ENCODE measurements at places on chromosomes 4 and X.

GRCh38 chrX:143635915-143636314 is at the start of gene SLITRK4:
TSS of gene SLITRK4 (minus strand) at chrX:143636101. CDS start at chrX:143631108, 4,993 bp downstream.
- DNase-seq = no peak

DNA sequence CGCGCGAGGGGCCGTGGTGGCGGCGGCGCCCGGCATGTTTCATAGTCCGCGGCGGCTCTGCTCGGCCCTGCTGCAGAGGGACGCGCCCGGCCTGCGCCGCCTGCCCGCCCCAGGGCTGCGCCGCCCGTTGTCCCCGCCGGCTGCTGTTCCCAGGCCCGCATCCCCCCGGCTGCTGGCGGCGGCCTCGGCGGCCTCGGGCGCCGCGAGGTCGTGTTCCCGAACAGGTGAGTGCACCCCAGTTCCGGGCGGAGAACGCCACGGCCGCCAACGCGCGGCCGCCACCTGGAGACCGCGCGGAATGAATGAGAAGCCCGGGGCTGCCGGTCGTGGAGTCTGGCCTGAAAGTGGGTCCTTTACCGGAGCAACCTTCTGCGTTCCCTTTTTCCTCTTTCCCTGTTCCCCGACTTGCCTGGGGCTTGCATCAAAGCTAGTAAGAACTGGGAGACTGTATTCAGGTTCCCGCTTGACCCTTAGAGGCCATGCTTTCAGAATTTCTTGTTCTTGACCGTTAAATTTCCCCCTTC is 429 bp downstream of the NOCT start:
- DNase-seq = no peak

DNA sequence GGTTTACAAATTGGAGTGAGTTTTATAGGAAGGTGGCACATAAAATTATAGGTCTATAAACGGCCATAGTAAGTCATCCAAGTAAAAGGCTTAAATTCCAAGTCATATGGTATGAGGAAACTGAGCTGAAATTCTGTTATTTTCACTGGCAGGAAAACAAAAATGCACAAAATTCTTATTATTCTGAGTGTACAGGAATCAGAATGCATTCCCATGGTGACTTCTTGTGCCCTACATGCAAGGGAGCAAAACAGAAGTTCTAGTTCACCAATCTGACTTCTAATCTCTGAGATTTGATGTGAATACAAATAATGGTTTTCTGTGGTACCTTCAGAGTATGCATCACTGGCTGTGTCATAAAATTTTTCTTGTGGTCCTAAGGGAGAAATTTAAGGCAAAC is 102.9 kb downstream of the CLCN4 start:
- DNase-seq = no peak

DNA sequence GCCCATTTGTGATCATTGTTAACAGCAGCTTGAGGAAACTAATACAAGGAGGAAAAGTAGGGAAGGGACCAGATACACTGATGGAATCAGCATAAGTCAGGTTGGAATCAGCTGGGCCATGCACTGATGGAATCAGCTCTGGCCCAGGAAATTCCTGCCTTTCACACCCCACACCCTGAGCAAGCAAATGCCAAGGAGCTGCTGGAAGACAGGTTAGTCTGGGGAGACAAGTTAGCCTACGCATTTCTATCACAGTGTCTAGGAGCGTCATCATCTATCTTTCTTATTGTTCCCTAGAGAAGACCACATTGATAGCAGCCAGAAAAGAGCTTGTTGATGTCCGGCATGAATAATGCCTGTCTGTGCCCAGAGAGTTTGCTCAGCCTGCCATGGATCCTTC is 16.2 kb upstream of the CEP135 start:
- DNase-seq = no peak

DNA sequence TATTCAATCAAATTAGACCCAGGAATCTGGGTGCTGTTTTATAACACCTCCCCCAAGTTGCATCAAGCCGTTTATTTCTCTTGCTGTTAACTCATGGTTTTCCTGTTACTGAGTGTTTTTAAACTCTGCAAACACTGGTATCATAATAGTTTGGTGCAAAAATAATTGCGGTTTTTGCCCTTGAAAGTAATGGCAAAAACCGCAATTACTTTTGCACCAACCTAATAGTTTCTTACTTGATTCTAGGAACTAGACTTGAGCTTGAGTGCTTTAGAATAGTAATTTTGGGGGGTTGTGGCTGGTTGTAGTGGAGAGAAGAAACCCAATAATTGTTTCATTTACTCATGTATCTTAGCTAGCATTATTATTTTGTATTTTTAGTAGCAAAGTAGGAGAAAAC is 156.6 kb downstream of the FHIP1A start:
- no peak for DNase-seq

- no peak for DNase-seq
Measured at GRCh38 chrX:33156152-33156726, 55.1 kb downstream of the DMD start.

- no peak for DNase-seq
Measured at GRCh38 chr4:185726931-185727330, 85.1 kb downstream of the SORBS2 start.

GRCh38 chrX:126825566-126826193 is 6.2 kb downstream of the PRR32 start:
- DNase-seq = peak; percentile 32

DNA sequence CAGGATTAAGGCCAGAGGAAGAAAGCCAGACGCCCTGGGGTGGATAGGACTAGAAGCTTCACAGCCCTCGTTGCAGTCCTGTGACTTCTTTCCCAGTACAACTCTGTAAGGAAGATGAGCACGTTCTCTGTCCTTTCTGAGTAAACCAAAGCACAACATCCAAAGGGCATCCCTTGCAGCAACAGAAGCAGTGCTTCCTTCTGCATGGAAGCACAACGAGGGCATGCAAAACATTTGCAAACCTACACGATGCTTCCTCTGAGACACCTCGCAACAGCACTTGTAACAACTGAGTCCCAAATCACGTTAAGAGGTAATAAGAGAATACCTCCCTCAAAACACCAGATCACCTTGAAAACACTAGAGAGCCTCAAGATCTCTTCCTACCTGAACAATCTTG is 335.7 kb upstream of the RASGEF1B start:
- DNase-seq = no peak

- DNase-seq = no peak
Measured at GRCh38 chr4:158015241-158015640, 157.6 kb downstream of the GASK1B start.

DNA sequence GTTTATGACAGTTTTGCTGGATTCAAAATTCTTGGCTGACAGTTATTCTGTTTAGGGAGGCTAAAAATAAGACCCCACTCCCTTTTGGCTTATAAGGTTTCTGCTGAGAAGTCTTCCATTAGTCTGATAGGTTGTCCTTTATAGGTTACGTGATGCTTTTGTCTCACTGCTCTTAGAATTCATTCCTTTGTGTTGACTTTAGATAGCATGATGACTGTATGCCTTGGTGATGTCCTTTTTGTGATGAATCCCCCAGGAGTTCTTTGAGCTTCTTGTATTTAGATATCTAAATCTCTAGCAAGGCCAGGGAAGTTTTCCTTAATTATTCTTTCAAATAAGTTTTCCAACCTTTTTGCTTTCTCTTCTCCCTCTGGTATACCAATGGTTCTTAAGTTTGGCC is 36.4 kb downstream of the DCLK2 start:
- no peak for DNase-seq

- no peak for DNase-seq
Measured at GRCh38 chr4:185035284-185035683, 17.0 kb downstream of the HELT start.

Data from SHP77 (cell line).